Stimulated activated CD4-positive, alpha-beta T cell treated with anti-CD3 and anti-CD28 coated beads, Interleukin-2, amount 100 ng/mL, for 4 hours (primary cell): ENCODE measurements at places on chromosomes 7 and 10.

- DNase-seq: no peak
These were observed 12.0 kb upstream of the RASSF4 start for GRCh38 chr10:44947371-44948152.

- no peak for DNase-seq
These were observed 20.0 kb downstream of the GNA12 start for GRCh38 chr7:2824026-2824677.

DNA sequence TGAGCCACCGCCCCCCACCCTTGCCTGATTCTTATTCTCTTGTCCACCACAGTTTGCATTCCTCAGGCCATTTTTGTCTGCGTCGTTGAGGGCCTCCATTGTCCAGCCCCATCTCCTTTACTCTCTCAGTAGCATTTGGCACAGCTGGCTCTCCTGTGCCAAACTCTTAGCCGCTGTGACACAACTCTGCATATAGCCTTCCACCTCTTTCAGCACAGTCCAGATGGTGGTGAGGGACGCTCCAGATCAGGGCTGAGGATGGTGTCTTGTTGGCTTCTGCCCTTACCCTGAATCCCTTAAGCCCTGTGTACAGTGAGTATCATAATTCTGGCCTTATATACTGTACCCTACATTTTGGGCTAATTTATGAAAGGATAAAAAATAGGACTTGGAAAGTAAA, 45.6 kb downstream of the BMPR1A start:
- no peak for DNase-seq

DNA sequence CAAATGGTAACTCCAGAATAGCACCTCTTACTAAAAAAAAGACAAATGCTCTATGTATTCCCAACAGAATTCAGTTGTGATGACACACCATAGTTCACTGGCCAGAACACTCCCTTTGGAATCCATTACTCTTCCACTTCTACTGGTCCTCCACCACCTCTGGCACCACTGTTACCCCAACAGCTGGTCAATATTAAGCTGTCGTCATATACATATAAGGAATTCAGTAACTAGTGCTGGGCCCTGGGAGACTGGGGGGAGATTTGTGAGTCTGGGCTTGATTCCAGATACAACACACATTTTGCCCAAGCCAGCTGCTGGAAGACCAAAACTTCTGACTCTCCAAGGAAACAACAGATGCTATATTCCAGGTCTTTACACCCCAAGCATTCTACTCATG, 26.0 kb upstream of the ITGA8 start:
- no peak for DNase-seq

DNA sequence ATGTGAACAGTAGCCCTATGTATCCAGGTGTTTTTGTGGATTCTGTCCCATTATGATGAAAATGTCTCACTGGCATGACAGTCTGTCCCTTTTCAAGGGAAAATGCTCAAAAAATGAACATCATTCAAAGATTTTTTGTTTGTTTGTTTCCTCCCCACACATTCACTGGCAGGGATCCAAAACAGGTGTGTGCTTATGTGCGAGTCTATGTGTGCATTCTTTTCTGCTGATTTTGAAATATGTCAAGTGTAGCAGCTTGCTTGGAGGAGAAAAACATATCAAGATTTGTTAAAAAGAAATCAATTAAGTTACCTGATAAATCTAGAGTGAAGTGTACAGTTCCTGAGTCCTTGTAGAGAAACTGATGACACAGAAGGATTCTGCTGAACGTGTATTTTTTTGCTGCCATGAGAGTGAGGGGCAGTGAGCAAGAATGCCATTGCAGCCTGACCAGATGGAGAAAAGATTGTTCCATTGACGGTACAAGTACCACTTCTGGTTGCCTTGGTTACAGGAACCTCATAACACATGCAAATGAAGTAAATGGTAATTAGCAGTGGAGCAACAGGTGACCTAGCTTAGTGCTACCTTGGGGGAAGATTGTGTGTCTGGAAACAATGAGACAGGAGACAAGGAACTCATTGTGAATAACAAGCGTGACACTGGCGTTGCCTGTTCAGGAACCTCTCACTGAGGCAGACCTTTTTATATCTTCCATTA, 277.4 kb upstream of the PHYHIPL start:
- no peak for DNase-seq
